ENCODE measurements at places on chromosomes 7 and 10.

- no peak for DNase-seq
These were observed 63.6 kb upstream of the DKK1 start for GRCh38 chr10:52250510-52250909.

- no peak for DNase-seq
These were observed 434.8 kb upstream of the NPVF start for GRCh38 chr7:25662841-25663800.

- peak; percentile 46 for DNase-seq
These were observed 116.8 kb upstream of the PRSS1 start for GRCh38 chr7:142632271-142633134.

DNA sequence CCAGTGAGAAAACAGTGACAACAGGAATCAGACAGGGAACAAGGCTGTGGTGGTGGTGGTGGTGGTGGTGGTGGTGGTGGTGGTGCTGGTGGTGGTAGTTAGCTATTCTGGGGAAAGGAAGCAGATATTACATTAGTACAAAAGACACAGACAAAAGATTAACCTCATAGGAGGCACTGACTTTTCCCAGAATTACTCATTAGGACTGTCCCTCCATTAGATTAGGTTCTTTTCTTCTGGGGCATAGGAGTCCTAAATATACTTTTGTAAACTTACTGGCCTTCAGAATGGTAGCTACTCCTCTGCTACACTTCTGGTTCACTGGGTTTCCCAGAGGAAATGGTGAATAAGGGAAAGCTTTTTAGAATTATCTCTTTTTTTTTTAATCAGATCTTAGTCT, 156.6 kb upstream of the SEMA3D start:
- DNase-seq: no peak

GRCh38 chr10:92122941-92123450, 167.9 kb downstream of the CPEB3 start:
- no peak for DNase-seq

DNA sequence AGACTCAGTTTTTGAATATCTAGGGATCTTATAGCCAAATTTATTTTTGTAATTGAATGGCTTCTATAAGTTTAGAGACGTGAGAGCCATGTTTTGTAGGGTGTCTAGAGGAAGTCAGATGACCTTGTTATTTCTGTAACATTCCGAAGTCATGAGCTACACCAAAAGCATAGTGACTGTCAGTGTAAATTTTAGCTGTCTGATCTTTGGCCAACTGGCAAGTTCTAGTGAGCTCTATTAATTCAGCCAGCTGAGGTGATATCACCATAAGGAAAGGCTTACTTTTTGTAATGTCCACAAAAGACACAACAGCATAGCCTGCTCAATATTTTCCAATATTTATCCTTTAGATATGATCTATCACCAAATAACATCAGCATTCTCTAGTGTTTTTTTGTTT, 9.9 kb upstream of the NT5C3A start:
- no peak for DNase-seq

DNA sequence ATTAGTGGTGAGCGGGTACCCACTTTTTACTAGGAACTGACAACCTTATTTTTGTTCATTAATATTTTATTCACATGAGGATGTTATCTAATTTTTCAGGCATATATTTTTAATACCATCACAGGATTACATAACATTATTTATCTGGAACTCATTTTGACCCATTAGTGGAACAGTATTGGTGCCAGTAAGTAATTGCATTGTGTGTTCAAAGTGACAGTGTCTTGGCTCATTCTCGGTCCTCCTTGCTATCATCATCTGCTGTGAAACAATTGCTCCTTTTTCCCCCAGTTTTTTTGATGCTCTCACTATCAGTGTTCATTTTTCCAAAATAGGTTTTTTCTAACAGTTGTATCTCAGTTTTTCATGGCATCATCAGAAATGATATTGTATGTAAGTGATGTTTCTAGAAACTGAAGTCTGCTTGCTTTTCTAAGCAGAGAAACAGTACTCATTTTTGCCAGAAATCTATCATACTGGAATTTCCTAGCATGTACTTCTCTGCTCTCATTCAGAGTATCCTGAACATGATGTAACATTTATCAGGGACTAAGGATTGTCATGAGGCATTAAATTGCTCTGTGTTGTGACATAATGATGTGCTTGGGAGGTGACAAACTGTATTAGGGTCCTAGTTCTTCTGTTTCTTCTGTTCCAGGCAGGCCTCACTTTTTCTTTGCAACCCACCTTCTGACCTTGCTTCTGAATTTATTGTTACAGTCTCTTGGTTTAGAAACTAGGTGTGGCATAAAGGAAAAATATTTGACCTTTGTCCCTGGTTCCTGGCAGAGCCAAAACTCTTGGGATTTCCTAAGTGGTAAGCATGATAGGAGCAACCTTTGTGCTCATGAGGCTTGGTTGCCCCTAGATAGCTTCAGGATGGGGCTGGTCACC, 4.2 kb downstream of the NUB1 start:
- no peak for DNase-seq

GRCh38 chr7:101166909-101167644, 1.7 kb upstream of the VGF start:
- DNase-seq: peak; percentile 93

DNA sequence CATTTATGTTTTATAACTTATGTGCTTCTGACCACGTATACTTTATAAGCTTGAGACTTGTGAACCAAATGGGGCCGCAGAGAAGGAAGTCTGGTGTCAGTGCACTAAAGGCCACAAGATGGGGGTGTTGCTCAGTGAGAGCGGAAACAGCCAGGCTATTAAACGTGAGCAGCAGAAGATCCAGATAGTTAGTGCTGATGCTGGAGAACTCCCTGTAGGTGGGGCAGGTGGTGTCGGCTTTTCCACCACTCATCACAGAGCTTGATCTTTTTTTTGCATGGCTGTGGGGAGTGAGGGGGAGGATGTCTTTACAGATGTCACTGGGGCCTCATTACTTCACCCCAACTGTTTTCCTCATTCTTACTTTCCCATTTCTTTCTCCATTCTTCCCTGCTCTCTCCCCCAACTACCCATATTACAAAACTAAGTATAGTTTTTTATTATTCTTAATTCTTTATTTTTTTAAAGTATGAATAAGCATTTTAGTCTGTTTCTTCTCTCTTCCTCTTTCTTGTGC, 34.7 kb downstream of the ACADSB start:
- peak; percentile 13 for DNase-seq

DNA sequence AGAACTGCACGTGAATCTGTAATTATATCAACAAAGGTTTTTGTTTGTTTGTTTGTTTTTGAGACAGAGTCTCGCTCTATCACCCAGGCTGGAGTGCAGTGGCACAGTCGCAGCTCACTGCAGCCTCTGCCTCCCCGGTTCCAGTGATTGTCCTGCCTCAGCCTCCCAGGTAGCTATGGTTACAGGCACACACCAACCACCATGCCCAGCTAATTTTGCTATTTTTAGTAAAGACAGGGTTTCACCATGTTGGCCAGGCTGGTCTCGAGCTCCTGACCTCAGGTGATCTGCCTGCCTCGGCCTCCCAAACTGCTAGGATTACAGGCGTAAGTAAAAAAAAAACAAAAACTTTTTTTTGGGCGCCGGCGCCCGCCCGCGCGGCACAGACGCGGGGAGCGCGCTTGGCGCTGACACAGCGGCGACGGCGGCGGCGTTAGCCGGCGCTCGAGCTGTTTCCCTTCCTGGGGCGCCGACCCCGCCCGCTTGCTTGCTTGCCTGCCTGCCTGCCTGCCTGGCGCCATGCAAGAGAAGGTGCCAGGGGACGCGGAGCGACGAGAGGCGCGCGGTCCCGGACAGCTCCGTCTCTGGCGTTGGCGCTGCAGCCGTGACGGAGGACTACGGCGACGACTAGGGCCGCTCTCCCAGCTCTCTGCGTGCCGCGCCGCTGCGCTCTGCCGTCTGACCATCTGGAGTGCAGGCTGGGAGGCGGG, 171.4 kb upstream of the NUPR2 start:
- no peak for DNase-seq

- DNase-seq: no peak
These were observed 40.0 kb downstream of the DPYSL4 start for GRCh38 chr10:132226586-132227405.

- DNase-seq: no peak
These were observed 282.0 kb upstream of the FZD1 start for GRCh38 chr7:90982228-90982627.

DNA sequence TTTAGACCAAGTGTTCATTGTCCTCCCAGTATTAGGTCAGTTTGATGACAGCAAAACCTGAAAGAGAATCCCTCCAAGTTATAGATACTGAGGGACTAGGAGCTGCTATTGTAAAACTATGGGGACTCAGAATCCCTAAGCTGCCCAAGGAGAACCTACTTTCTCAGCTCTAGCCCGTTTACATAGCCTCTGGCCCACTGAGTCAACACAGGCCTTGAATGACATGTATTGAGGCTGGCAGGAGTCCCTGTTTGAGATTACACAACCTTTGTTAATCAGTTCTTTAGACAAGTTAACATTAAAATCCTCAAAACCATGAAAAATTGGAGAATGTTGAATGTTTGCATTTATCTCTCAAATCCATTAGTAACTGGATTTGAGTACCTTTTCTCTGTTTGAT, 1079.0 kb downstream of the KCNMA1 start:
- DNase-seq: no peak
